ENCODE measurements at places on chromosomes 7 and 10.

GRCh38 chr7:21371360-21371759, 56.5 kb upstream of the SP4 start:
- DNase-seq = no peak

DNA sequence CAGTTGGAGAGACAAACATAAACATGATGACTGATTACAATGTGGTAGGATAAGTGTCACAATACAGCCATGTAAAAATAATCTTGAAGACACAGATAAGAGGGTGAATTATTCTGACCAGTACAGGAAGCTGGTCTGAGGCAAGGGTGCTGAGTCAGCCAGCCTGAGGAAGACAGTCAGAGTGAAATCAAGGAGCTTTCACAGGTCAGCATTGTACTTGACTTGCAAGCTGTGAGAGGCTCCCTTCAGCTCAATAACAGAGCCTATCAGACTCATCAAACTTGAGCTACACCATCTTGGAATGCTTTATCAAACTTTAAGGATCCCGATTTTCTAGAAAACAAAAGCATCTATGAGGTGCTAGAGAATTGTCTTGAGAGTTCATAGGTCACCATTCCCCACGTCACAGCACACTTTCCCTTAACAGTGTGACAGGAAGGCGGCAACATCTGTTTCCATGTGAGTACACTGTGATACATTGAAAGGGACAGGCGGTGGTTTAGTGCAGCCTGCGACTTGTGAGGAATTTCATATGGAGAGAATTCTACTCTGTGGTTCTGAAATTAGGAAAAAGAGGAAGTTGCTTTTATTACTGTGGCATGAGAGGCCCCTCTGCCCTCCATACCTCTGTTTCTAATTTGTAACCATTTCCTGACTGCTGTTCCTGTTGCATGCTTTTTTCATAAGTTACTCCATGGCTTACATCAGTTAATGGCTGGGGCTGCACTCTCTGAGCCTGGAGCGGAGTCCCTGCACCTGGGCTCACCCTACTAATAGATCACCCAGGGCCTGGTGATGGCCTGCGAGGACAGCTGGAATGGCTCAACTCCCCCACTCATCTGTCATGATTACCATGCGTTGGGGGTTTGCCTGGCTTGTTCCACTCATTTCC, 417.1 kb downstream of the SUGCT start:
- no peak for DNase-seq

GRCh38 chr10:112376396-112376790, 2.5 kb downstream of the ACSL5 start:
- DNase-seq = no peak

DNA sequence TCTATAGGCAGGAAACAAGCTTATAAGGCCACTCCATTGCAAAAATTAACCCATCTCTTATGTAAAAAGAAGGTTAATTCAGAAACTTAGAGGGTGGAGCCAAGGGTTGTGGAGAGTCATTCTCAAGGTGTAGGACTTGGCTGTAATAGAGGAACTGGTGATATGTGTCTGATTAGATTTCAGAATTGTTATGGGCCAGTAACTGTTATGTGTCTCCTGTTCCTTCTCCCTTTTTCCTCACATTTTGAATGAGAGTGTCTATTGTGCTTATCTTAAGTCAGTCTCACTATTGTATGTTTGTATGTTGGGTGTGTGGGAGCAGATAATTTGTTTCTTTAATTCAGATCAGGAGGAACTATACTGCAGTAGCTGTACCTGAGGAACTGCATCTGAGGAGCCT, 49.1 kb downstream of the AHCYL2 start:
- DNase-seq = no peak

Data from nucleus accumbens (tissue), 56 donors.